ENCODE measurements at places on chromosomes 6 and 20. TPM values are rescaled to one million over a fixed set of nuclear protein-coding genes. Genes with fewer than 3 reads are reported as not detected.

DNA sequence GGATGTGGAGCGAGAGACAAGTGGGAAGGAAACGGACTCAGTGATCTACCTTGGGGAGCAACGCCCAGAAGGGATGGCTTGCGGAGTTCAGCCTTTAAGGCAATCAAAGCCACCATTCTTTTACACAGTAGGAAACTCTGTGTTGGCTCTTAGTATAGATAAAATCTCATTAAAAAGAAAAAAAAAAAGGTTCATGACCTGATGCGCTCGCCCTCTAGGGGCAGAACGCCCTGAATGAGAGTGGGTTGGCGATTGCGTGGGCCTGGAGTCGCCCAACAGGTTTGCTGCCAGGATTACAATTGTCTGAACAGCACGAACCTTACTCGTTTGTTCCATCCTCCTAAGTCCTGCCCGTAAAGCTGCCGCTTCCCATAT lies 1.2 kb downstream of the TPD52L1 start:
- DNase-seq, result no peak

DNA sequence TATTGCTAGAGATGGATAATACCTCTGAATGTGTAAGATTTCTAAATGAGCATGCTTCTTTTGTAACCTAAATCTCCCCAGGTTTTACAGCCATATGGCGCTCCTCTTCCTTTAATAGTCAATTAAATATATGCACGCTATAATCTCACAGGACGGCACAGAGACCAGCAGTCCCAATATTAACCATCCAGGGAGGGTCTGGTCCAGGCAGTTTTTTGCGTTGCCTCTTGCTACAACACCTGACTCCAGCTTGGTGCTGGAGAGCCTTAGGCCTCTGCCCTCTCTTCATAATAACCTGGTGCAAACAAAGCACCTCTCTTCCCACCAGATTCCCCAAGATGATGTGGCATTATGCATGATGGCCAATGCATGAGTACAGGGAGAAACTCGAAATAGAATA lies 183.4 kb downstream of the LY86 start:
- DNase-seq, result no peak

Gene CEP85L
- 7.5 TPM for polyA plus RNA-seq

DNA sequence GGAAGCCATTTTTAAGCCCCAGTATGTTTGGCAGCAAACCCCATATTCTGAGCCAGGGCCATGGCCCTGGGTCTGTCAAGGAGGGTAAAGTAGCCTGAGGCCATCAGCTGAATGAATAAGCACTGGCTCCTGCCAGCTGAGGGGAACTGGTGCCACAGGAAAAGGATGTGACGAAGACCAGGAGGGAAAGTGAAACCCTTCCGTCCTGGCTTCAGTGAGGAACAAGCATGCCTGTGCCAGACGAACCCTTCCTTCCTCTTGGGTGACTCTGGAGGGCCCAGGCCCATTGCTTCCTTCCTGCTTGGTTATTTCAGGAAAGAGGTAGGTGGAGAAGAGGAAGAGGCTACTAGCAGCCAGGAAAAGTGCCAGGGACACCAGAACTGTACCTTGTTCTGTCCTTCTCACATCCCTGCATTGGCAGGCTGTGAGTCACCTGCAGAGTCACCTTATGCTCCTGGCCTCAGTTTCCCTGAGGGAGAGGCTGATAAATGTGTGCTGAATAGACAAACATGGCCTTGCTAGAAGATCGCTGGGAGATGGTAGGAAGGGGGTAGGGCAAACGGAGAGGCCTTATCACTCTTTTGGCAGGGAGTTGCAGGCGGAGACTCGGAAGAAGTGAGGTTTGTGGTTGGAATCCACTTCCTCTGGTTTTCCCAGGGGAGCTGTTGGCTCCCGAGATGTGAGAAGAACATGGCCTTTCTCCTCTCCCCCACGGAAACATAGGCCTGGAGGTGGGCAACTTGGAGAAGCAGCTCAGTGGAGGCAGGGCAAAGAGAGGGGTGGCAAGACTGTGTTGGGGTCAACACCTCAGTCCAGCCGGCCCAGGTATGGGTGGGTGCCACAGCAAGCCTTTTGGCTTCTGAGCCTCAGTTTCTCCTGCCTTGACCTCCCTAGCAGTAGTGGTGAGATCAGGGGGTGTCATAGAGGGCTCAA lies 37.4 kb downstream of the COX4I2 start:
- DNase-seq, result no peak

GRCh38 chr20:49319208-49319809 lies 41.5 kb upstream of the ZNFX1 start:
- no peak for DNase-seq

Gene ARMC12
- 0.53 TPM for polyA plus RNA-seq

DNA sequence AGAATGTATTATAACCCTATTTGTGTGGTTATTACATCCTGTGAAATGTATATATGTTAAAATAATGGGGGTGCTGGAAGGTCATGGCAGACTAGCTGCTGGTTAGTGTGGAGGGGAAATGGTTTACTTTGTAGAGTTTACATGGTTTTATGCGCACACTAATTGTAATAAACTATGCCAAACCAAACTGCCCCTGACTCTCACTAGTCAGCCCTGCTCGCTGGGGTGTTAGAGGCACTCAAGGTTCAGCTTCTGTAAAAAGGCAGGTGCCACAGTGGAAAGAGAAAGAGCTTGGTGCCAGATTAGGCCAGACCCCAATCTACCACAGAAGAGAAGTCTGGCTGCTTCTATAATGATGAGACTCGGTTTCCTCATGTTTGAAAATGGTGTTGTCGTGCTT lies 52.7 kb downstream of the GOPC start:
- no peak for DNase-seq

DNA sequence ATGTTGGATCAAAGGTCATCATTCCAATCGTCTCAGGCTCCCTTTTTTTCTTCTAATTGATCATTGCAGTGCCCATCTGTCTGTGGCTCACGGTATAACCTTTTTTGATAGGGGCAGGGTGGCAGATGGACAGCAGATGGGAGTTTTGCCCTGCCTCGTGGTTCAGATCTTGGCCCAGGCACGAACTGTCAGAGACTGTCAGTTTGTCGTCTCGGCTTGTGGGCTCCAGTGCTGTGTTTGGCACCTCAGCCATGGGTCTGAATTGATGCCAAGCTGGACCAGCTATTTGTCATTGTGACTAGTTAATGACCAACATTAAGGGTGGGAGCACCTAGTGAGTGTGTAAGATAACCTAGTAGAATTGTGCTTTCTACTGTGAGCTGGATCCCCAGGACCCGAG lies 197.6 kb downstream of the PRL start:
- no peak for DNase-seq

DNA sequence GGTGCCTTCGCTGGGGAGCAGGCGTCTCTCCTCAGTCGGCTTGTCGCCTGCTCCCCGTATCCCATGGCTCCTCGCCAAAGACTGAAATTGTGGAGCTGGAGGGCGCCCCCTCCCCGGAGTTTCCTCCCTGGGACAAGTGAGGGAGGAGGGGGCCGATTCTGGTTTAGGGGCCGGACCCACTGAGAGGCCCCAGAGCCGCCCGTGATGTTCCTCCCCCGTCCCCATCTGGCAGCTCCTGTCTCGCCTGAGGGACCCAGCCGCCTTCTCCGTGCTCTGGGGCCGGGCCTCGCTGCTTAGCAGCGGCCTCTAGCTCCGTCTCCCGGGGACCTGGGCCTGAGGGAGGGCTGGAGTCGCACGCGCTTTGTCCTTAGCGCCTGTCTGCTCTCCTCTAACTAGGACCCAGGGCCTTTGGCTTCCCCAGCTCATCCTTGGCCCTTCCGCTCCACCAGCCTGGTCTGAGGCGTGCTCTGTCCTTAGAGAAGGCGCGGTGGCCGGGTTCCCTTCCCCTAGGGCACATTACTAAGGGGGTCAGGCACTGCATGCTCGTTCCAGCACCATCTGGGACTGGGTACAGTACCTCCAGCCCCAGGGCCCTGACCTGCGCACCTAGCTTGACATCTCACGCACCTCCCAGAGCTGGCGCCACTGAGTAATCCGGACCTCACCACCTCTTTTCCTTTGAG lies 29.7 kb downstream of the SLC12A5 start:
- DNase-seq, result no peak

DNA sequence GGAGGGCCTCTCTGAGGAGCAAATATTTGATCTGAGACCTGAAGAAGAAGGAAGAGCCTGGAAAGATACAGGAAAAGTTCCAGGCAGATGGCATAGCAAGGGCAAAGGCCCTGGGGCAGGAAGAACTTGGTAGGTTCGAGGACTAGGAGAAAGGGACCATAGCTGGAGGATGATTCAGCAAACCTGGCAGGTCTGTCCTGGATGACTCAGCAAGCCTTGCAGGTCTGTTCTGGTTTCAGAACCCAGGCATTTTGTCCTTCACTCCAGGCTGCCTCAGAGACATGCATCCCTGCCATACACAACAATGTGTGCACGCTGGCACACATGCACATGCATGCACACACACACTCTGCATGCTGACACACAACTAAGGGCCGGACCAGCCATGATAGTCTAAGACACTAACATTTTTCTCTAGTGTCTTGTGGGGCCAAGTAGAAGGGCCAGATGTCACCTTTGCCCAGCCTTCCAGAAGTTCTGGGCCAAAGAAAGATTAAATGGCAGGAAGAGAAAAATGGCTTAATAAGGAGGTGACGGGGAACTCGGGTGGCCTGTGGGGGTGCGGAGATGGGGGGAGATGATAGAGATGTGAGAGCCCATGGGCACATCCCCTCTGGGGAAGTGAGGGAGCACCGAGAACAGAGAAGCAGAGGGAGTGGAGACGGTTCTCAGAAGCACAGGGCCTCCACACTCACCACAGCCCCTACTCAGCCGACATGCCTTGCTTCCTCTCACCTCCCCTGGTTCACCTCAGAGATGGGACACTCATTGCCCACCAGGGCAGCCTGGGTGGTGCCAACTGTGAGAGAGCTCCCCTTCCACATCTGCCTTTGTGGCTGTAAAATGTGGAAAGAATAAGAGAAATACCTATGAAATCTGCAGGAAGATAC lies 15.4 kb upstream of the TRIB3 start:
- no peak for DNase-seq

Gene MICB
- 17.9 TPM for polyA plus RNA-seq

Gene TAF8
- 14.6 TPM for polyA plus RNA-seq

Gene COL21A1
- 0.35 TPM for polyA plus RNA-seq

DNA sequence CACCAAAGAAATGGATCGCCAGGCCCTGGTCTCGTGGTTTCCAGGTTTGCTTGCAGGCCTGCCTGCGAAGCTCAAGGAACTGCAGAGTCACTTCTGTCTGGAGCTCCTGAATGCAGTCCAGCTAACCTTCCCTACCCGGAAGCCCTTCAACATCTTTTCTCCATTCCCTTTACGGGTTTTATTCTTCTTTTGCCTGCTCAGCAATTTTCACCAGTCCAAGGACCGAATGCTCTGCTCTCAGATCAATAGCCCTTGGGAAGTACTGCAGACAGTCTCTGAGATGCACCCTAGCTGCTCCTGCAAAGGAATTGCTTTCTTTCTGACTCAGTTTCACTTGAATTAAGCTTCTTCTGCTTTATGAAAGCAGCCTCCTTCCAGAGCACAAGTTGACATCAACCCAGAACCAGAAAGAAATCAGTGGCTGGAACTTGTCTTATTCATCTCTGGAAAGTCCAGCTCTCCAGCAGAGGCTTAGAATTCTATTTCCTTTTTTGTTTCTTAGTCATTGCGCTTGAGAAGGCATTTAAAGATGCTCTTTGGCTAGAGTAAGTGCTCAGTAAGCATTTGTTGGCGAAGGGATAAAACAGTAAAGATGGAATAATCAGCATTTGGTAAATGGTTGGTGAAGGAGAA lies 18.7 kb upstream of the YWHAB start:
- DNase-seq, result no peak

Gene TRAPPC3L
- polyA plus RNA-seq, result 0.19 TPM

DNA sequence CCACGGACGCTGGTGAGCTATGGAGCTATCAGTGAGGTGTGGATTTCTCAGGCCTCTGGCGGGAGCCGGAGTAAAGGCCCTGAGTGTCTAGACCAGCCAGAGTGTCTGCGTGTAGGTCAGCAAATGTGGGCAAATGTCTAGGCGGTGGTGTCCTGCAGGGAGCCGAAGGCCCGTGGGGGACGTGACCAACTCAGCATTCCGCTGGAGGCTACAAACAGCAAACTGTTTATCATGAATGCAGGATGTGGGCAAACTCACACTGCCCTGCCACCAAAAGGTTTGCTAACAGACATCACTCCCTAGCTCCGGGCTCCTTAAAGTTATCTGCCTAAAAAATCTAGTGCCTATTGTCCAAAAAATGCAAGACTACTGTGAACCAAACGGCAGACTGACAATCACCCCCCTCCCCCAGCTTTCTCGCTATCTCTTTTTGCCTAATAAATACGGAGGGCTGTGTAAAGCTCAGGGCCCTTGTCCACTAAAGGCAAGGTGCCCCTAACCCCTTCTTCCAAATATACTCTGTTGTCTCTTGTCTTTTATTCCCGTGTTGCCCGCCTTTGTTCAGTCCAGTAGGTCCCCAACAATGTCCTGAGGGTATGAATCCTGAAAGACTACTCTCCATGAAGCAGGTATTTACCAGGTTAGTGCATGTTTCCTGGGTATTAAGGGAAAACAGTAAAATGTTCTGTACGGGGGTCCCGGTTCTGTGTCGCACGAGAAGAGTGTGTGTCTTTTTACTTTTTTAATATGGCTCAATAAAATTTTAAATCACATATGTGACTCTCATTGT lies 29.0 kb upstream of the AFDN start:
- DNase-seq, result no peak

Gene MYLK2
- polyA plus RNA-seq, result not detected

DNA sequence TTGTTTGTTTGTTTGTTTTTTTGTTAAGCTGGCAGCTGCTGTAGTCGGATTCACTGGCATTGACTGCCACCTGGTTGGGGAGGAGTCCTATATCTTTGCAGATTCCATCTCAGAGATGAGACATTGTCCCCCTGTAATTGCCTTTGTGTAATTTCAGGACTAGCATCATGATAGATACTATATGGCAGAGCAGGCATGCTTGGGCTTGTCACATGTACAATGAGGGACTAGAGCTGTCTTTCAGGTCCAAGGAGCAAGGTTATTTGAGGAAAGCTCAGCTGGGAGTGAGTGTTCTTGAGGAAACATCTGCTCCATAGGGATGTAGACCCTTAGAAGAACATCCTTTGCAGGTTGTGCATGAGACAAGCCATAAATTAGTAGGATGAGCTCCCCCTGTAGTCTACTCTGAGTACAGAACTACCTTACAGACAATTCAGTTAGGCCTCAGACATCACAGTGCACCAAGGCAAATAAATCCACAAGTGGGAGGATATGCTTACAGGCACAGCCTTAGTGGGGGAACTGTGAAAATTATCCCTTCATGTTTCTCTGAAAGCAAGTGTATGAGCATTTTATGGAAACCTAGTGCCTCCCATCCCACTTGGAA lies 62.1 kb downstream of the BMP2 start:
- DNase-seq, result no peak

DNA sequence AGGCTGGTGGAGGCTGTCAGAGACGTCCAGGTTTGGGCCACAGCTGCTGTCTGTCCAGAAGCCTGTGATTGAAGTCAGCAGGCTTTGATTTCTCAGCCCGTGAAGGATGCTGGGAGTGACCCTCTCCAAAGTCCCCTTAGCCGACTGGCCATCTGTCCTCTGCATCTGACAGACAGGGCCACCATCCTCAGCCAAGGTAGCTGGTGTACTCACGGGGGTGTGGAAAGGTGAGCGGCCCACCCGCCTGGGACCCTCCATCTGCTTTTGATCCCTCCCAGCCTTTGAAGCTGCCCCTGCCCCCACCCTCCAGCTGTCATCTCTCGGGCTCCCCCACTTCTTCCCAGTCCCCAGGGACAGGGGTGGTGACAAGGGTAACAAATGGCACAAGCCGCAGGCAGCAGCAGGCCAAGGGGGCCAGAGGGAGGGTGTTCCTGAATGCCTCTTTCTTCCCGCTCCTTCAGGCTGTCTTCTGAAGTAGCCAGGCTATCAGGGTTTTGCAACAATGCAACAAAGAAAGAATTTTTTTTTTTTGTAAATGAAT lies 84.4 kb downstream of the EYA2 start:
- DNase-seq, result no peak

Measured in AG04450 (cell line).